HS-5 (cell line): ENCODE measurements at places on chromosomes 1 and 21.

- no peak for DNase-seq
These were observed 860.0 kb downstream of the LTN1 start for GRCh38 chr21:28132713-28133112.

DNA sequence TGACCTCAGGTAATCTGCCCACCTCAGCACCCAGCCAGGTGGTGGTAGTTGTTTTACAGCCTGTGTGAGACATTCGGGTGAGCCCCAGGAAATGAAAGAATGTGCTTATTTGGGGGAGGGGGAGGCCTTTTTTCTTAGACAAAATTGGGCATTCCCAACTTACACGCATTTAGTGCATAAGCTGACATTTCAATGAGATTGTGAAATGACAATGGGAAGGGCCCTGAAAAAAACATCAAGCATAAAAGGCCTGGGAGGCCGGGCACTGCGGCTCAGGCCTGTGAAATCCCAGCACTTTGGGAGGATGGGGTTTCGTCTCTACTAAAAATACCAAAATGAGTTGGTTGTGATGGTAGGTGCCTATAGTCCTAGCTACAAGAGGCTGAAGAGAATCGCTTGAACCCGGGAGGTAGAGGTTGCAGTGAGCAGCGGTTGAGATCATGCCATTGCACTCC, 5.0 kb downstream of the GAS5 start:
- no peak for DNase-seq

GRCh38 chr1:173421286-173421685, 55.8 kb upstream of the PRDX6 start:
- DNase-seq, result no peak

- no peak for DNase-seq
These were observed 2.6 kb upstream of the C1orf198 start for GRCh38 chr1:230870916-230871315.
